ENCODE measurements at places on chromosomes 6 and 20.

DNA sequence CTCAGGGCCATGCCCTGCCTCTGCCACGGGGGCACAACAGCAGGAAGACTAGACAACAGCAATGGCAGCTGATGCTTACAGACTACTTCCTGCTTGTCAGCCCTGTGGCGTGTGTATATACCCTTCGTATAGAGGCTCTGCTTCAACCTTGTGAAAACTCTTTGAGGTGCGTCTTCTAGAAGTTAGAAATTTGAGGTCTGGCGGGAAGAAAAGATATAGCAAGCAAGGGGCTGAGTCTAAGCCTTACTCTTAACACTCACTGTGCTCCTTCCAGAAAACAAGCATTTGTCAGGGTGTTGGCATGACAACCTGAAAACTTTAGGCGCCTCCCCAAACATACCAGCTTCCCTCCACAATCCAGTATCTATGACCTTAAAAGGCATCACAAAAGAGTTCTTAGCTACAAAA lies 33.3 kb downstream of the JPH2 start:
- DNase-seq: no peak

- DNase-seq: no peak
Measured at GRCh38 chr6:37426945-37427510, 6.0 kb upstream of the CMTR1 start.

DNA sequence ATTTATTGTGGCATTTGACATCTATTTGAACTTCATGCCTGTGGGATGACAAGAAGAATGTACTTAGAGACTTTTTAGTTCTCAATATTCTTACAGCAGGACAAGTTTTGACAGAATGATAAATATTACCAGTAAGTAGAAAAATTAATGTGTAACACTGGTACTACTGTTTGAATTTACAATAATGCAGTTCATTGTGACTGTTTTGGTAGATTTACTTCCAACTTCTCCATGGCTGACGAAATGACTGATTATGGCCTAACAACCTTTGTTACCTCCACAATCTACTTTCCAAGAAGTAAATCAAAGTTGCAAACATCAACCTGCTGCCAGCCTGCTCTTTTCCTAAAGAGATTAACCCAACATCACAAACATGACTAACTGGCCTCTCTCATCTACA lies 38.5 kb downstream of the PAK5 start:
- no peak for DNase-seq

DNA sequence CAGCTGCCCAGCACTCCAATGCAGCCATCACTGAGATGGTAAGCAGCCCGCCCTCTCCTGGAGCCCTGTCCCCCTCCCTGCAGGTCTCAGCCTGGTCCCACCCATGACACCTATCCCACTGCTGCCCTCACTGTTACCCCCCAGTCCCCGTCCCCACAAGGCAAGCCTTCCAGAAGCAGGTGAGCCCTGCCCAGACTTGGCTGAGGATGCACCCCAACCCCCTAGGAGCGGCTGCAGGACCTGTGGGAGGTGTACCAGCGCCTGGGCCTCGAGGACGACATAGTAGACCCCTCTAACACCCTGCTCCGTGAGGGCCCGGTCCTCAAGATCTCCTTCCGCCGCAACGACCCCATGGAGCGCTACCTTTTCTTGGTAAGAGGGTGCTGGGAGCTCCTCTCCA lies 9.2 kb downstream of the FGD2 start:
- no peak for DNase-seq

DNA sequence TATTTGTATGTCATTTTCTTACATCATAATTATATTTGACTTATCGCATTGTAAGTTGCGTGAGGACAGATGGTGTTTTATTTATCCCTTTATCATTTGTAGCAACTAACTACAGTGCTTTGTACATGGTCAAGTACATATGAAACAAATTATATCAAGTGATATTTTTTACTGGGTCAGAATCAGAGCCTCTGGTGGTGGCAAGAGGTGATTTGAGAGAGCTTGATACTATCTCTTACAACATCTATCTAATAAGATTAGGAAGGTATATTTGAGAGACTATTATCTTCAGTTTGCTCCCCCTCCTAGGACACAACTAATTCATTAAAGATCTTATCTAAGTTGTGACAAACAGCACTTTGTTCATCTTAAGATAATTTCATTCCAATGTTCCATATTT lies 47.7 kb downstream of the BCKDHB start:
- no peak for DNase-seq

- no peak for DNase-seq
Measured at GRCh38 chr6:107152638-107153430, 37.5 kb upstream of the BEND3 start.

GRCh38 chr6:168525926-168526630 lies 85.1 kb downstream of the SMOC2 start:
- DNase-seq: no peak
